ENCODE measurements at places on chromosomes 3 and 15.

GRCh38 chr15:65583701-65584100 is 27.2 kb downstream of the INTS14 start:
- no peak for DNase-seq

- DNase-seq: no peak
Observed at GRCh38 chr3:169394316-169394715, 269.2 kb downstream of the MECOM start.

- no peak for DNase-seq
Observed at GRCh38 chr3:50480471-50480870, 23.0 kb downstream of the CACNA2D2 start.

GRCh38 chr15:67091071-67091979 is 25.9 kb downstream of the SMAD3 start:
- peak; percentile 75 for DNase-seq

DNA sequence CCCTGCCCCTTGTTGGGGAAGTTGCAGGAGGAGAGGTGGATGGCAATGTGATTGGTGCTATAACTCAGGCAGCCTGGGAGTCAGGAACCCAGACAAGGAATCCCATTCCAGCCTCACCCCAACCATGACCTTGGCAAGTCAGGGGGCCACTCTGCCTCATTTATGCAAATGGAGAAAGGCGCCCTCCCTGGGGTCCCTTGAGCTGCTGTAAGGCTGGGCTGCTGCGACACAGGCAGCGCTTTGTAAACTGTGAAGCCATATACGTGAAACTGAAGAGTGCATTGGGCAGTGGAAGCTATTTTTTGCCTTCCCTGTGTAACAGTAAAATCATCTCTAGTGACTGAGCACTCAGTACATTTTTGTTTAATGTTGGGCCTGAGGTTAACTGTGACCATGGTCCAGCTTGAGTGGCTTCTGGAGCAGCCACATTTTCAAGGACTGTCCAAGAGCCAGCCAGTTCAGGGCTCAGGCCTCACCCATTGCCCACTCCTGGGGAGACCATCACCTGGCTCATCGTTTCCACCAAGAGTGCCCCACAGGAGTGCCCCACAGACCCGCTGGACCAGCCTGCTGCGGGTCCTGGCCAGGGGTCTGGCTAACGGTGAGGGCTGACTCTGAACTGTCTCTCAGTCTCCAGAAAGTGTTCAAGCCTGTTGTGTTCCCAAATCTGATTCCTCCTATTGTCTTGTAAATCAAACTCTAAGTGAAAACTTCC is 27.9 kb downstream of the KIF7 start:
- no peak for DNase-seq

DNA sequence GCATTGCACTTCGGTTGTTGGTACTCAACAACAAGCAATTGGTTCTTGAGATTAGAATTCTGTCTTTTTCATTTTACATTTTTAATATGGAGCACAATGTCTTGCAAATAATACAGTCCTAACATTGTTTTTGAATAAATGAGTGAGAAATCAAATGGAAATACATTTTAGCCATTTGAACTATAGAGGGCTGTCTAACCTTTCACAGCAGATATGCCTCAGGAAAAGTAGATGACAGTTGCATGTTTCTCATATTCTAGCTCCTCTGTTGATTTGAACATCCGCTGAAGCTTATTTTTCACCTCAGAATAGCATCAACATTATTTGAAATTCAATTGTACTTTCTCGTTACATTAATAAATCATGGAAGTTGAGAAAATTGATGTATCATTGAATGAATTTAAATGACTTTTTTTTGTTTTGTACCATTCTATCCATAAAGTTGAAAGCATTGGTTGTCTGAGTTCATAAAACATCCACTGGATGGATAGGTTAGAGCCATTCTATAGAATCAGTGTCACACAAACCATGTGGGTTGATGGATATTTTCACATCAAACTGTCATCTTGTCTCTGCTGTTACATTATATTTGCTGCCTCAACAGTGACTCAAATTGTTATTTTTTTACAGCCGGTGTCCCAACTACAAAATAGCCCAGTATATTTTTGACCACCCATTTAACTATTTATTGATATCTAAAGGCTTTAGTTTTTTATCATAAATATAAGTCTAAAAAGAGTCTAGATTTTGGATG is 928.3 kb downstream of the NSUN3 start:
- no peak for DNase-seq

- no peak for DNase-seq
Observed at GRCh38 chr3:170353485-170353884, 4.0 kb upstream of the SKIL start.

Measured in effector memory CD4-positive, alpha-beta T cell (primary cell).